ENCODE measurements at places on chromosomes 4 and X.

DNA sequence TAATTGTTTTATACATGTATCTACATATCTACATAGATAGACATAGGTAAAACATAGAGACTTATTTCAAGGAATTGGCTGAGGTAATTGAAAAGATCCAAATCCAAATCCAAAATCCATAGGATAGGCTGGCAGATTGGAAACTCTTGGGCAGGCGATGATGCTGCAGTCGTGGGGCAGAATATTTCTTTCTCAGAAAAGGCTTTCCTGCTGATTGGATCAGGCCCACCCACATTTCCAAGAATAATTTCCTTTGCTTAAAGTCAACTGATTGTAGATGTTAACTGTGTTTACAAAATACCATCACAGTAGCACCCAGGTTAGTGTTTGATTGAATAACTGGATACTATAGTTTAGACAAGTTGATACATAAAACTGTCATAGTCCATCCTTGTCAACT lies 27.2 kb downstream of the STIM2 start:
- no peaks in the 10 kb centered on the region for H3K27me3 ChIP-seq
- H3K4me3 ChIP-seq = no peak overlapping the region
- no peak for DNase-seq
- no peaks in the 10 kb centered on the region for H3K4me1 ChIP-seq
- H3K36me3 ChIP-seq = no peaks in the 10 kb centered on the region

DNA sequence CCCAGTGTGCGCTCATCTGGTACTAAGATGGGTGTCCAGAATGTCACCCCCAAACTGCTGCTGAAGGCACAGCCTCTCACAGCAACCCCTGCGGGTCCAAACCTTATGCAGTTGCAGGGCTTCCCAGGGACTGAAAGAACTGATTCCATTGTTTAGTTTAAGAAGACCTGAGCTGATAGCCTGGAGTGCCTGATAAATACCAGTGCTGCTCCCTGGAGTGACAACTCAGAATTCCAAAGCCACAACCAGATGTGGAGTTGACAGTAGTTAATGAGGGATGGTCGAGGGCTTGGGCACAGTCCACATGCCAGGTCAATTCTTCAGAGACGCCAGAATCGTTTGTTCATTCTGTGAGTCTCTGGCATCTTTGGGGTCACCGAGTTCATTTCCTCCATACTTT lies 71.2 kb downstream of the LNX1 start:
- H3K27ac ChIP-seq = no peak overlapping the region
- DNase-seq = no peak
- H3K36me3 ChIP-seq = no peaks in the 10 kb centered on the region
- H3K4me1 ChIP-seq = no peaks in the 10 kb centered on the region

DNA sequence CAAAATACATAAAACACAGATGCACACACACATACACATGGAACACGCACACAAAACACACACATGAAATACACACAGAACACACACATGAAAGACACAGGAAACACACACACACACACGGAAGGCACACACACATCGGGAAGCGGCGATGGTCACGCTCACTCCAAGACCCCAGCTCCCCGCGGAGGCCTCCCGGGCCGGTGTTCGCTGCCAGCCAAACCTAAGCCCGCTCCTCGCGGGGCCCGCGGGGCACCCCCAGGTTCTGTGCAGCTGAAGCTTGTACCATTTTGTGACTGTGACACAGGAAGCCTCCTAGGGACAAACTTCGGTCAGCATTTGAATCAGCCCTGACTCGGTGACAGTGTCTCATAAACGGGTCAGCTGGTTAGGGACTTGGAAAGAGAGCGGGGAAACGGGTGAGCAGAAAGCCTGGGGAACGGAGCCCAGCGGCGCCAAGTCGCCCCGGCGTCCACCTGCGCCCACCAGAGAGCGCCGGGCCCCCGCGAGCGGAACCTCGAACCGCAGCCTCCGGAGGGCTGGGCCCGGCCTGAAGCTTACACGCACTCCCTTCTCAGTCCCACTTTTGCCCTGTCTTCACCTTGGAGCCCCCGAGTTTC lies 32.1 kb downstream of the F11 start:
- no peak for DNase-seq
- no peaks in the 10 kb centered on the region for H3K4me1 ChIP-seq

- H3K36me3 ChIP-seq = no peaks in the 10 kb centered on the region
- no peaks in the 10 kb centered on the region for H3K27me3 ChIP-seq
- no peak overlapping the region for H3K4me3 ChIP-seq
Observed at GRCh38 chr4:103449296-103450023, 251.3 kb upstream of the CENPE start.

GRCh38 chr4:133464311-133464710 lies 315.2 kb downstream of the PCDH10 start:
- DNase-seq = no peak
- H3K4me1 ChIP-seq = no peaks in the 10 kb centered on the region
- H3K27me3 ChIP-seq = no peaks in the 10 kb centered on the region

- H3K4me3 ChIP-seq = no peak overlapping the region
- H3K4me1 ChIP-seq = no peaks in the 10 kb centered on the region
- H3K36me3 ChIP-seq = no peaks in the 10 kb centered on the region
- no peak overlapping the region for H3K27ac ChIP-seq
- H3K27me3 ChIP-seq = no peaks in the 10 kb centered on the region
Observed at GRCh38 chr4:70984589-70984988, 8.9 kb upstream of the DCK start.

DNA sequence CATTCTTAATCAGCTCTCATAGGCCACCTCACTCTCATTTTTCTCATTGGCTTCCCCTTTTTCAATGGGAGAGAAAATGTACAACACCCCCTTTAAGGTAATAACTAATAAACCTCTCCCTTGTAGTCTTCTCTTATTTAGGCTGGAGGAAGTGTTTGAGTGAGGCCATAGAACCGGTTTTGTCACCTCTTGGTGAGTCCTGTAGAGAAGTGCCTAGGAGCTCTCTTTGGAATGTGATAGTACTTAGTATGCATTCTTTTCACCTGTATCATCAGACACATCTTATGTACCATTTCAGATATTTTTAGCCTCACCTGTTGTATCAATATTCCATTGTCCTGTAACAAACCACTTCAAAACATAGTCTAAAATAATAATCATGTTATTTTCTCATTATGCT lies 3.5 kb upstream of the TAB3 start:
- H3K36me3 ChIP-seq = no peaks in the 10 kb centered on the region
- no peaks in the 10 kb centered on the region for H3K27me3 ChIP-seq
- no peak overlapping the region for H3K4me3 ChIP-seq

DNA sequence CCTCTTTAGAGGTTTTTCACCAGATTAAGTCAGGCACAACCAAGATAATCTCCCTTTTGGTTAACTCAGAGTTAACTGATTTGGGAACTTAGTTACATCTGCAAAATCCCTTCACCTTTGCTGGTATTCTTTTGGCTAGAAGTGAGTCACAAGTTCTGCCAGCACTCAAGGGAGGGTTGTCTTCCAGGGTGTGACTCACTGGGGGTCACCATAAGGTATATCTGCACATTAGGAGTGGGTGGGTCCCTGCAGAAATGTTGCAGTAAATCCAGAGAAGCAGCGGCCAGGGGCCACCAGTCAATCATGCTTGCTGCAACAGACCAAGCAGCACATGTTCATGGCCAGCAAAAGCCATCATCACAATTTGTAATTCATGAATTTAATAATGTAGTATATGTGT lies 59.8 kb upstream of the MAML3 start:
- H3K27me3 ChIP-seq = no peaks in the 10 kb centered on the region
- no peaks in the 10 kb centered on the region for H3K4me1 ChIP-seq
- no peaks in the 10 kb centered on the region for H3K36me3 ChIP-seq
- no peak overlapping the region for H3K27ac ChIP-seq

- H3K36me3 ChIP-seq = no peaks in the 10 kb centered on the region
- no peaks in the 10 kb centered on the region for H3K4me1 ChIP-seq
- H3K27me3 ChIP-seq = no peaks in the 10 kb centered on the region
- DNase-seq = no peak
Observed at GRCh38 chrX:150546711-150547153, 21.7 kb upstream of the MTM1 start.

DNA sequence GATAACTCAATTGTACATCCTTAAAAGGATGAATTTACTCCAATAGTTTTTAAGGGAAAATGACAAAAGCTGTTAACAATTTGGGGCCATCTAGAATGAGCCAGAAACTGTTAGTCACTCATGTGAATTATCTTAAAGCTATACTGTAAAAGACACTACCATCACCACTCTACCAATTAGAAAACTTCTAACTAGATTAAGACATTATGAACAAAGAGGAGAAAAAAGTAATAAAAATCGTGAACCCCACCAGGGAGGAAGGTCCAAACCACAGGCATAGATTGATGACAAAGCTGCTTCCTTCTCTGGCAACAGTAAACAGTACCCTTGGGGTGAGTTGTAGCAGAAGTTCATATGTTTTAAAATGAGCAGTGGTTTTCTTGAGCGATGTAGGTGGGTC lies 106.1 kb downstream of the PDGFC start:
- no peaks in the 10 kb centered on the region for H3K36me3 ChIP-seq
- H3K4me3 ChIP-seq = no peak overlapping the region
- no peaks in the 10 kb centered on the region for H3K4me1 ChIP-seq
- no peak overlapping the region for H3K27ac ChIP-seq

DNA sequence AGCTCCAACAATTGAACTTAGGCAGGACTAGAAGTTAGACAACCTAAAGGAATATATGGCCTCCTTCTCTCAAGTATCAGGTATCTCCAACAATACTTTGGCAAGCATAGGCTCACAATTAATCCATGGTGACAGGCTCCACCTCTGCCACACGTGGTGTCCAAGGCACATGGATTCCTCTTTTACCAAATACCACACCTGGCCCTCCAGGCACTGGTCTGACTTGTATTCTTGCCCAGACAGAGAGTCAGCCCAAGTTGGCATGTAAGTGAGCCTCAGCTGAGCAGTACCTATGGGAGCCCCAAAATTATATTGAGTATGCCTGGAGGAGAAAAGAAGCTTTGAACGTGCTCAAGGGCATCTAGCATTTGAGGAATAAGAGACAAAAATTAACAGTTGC lies 19.6 kb downstream of the SRPX2 start:
- H3K4me3 ChIP-seq = no peak overlapping the region
- no peaks in the 10 kb centered on the region for H3K36me3 ChIP-seq
- no peak overlapping the region for H3K27ac ChIP-seq
- DNase-seq = no peak

- no peaks in the 10 kb centered on the region for H3K36me3 ChIP-seq
- no peak overlapping the region for H3K27ac ChIP-seq
- DNase-seq = no peak
- H3K4me1 ChIP-seq = no peaks in the 10 kb centered on the region
- no peak overlapping the region for H3K4me3 ChIP-seq
Observed at GRCh38 chr4:46370531-46370930, 19.4 kb downstream of the GABRA2 start.

DNA sequence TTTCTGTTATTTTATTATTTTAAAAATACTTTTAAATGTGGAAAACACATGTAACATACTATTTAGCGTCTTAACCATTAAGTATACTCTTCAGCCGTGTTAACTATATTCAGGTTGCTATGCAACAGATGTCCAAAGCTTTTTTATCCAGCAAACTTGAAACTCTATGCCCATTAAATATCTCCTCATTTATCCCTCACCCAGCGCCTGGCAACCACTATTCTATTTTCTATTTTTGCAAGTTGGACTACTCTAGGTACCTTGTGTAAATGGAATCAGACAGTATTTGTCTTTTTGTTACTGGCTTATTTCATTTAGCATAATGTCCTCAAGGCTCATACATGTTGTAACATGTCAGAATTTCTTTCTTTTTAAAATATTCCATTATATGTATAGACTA lies 174.6 kb downstream of the PCDH10 start:
- H3K36me3 ChIP-seq = no peaks in the 10 kb centered on the region
- no peaks in the 10 kb centered on the region for H3K4me1 ChIP-seq
- no peak overlapping the region for H3K4me3 ChIP-seq
- H3K27me3 ChIP-seq = no peaks in the 10 kb centered on the region
- DNase-seq = no peak

DNA sequence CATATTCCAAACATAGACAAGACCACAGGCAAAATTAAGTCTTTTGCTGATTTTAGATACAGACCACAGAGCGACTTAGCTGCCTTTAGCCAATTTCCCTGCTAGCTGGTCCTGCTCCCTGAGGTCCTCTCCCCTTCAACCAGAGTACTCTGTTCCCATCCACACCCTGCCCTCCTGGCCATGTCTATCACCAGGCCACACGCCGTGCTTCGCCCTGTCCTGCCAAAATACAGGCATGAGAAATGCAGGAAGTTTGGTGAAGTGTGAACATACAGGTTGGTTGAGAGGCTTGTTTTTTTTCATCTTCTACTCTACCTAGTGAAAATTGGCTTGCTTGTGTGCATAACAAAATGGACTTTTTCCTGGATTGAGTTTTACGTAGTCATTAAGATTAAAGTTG lies 226.2 kb upstream of the TENM3 start:
- no peaks in the 10 kb centered on the region for H3K27me3 ChIP-seq
- no peaks in the 10 kb centered on the region for H3K36me3 ChIP-seq
- no peak overlapping the region for H3K27ac ChIP-seq
- H3K4me1 ChIP-seq = no peaks in the 10 kb centered on the region

DNA sequence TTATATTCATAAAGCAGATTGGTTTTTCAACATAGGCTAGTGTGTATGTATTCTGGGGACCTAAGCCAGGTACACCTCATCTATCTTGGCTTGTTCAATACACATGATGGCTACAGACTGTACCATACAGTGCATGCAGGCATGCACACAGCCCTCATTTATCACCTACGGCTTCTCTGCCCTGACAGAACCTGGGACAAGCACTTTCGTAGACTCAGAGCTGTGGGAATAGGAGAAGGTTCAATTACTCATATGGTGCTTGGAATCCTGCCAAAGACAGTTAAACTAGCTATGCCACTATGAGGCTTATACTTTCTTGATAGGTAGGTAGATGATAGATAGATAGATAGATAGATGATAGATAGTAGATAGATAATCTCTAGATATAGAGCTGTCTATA lies 457.2 kb downstream of the GALNTL6 start:
- no peak for DNase-seq
- no peak overlapping the region for H3K4me3 ChIP-seq
- no peak overlapping the region for H3K27ac ChIP-seq
- H3K27me3 ChIP-seq = no peaks in the 10 kb centered on the region
- H3K4me1 ChIP-seq = no peaks in the 10 kb centered on the region

DNA sequence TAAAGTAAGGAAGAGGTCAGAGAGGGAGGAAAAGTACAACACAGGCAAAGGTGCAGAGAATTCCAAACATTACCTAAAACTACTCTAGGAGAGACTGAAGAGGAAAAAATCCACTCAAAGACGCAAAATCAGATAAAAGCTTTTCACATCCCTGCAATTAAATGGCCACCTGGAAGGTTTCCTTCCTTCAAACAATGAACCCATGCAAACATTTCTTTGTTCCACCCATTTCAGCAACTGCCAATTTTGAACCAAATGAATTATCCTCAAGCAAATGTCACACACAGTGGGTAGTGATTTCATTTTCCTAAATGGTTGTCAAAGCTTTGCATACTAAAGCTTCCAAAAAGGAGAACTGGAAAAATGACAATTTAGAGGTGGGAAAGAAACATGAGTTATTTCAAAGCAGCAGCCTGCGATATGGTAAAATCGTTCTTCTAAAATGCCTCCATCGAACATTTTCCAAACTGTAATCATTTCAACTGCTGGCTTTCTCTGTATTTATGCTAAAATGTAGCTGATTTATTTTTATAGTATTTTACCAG lies 45.0 kb downstream of the APBB2 start:
- DNase-seq = no peak
- no peak overlapping the region for H3K27ac ChIP-seq
- H3K36me3 ChIP-seq = no peaks in the 10 kb centered on the region
- H3K4me3 ChIP-seq = no peak overlapping the region
- no peaks in the 10 kb centered on the region for H3K4me1 ChIP-seq
